Activated naive CD8-positive, alpha-beta T cell treated with anti-CD3 and anti-CD28 coated beads, Interleukin-2, amount 10 ng/mL, durations not matched to agents 7 days and 5 days (primary cell): ENCODE measurements at places on chromosomes 7 and 10. TPM values are rescaled to one million over a fixed set of nuclear protein-coding genes. Genes with fewer than 3 reads are reported as not detected.

DNA sequence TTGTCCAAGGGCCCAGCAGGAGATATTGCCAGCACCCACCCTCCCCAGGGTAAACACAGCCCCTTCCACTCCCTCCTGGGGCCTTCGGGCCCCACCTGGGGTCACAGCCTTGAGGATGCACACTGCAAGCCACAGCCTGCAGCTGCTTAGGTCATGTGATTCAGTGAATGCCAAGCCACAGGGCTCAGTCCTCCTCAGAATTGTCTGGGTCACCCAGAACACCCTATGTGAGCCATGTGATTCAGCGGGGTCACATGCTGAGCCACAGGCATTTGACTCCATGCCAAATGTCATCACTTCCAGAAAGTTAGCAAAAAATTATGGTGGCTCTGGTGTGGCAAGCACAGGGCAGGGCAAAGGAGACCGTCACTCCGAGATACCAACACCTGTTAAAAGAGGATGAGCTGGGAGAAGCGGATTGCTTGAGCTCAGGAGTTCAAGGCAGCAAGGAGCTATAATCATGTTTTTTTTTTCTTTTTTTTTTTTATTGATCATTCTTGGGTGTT is 17.2 kb upstream of the PSAP start:
- H3K4me1 ChIP-seq, result peaks cover 3% of the 10 kb centered on the region
- no peak overlapping the region for H3K4me3 ChIP-seq
- peaks cover 4% of the 10 kb centered on the region for H3K27me3 ChIP-seq

- no peaks in the 10 kb centered on the region for H3K27me3 ChIP-seq
- no peak overlapping the region for H3K27ac ChIP-seq
Observed at GRCh38 chr10:53356616-53357349, 584.2 kb upstream of the MBL2 start.

DNA sequence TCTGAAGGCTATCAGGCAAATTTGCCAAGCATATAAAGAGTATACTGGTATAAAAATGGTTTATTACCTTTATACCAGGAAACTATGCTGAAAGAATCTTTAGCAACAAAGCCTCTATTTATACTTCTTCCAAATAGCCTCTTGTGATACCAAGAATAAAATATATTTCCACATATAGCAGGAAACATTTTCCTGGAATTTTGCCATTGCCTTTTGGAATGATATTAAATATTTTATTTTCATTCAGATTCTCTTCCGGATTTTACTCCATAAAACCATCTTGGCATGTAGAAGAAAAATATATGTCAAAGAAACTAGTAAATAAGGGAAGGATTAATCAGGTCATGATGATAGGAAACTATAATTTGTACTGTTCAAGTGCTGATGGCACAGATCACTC is 17.7 kb downstream of the SOSTDC1 start:
- no peak for DNase-seq
- H3K4me3 ChIP-seq, result no peak overlapping the region
- H3K27me3 ChIP-seq, result peaks cover 4% of the 10 kb centered on the region
- H3K36me3 ChIP-seq, result no peaks in the 10 kb centered on the region
- no peak overlapping the region for H3K27ac ChIP-seq

DNA sequence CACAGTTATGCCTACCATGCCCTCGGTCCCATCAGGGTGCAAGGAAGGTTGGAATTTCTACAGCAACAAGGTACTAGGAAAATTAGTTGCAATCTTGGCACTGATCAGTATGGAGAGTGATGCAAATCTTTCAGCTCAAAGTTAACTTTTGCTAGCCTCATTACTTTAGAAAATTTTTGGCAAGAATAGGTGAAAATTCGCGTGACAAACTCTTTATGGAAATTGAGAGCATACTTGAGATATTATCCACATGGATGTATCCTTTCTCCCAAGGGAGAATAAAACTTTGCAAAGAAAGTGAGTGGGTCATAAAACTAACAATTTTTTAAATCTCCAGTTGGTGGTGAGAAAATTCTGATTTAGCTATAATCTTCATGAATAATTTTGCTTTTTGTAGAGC is 71.1 kb upstream of the SLC39A12 start:
- H3K4me3 ChIP-seq, result no peak overlapping the region
- DNase-seq, result no peak
- H3K27me3 ChIP-seq, result peaks cover 3% of the 10 kb centered on the region
- no peak overlapping the region for H3K27ac ChIP-seq
- H3K36me3 ChIP-seq, result no peaks in the 10 kb centered on the region

- no peaks in the 10 kb centered on the region for H3K4me1 ChIP-seq
- H3K27ac ChIP-seq, result no peak overlapping the region
- H3K4me3 ChIP-seq, result no peak overlapping the region
- DNase-seq, result no peak
- H3K36me3 ChIP-seq, result no peaks in the 10 kb centered on the region
Observed at GRCh38 chr7:110283056-110283455, 807.9 kb upstream of the LRRN3 start.

DNA sequence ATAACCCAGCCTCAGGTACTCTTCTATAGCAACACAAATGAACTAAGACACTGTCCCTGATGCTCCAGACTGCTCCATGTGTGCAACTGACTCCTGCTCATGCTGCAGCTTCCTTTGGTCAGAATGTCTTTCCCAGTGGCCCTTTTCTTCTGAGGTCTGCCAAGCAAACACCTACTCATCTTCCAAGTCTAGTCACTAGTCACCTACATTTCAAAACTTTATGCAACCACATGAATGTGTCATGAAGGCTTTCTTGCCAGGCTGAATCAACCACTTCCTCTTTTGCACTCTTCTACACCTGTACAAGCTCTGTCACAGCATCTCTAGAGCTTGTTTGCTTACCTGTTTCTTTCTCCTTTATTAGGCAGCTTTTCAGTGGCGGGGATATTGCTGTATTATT is 75.8 kb downstream of the LSMEM1 start:
- H3K4me1 ChIP-seq, result peaks cover 12% of the 10 kb centered on the region
- no peak overlapping the region for H3K4me3 ChIP-seq
- no peaks in the 10 kb centered on the region for H3K36me3 ChIP-seq
- H3K27ac ChIP-seq, result peak overlapping the region; percentile 2
- no peaks in the 10 kb centered on the region for H3K27me3 ChIP-seq
- no peak for DNase-seq

Gene DPP6
- not detected for total RNA-seq

DNA sequence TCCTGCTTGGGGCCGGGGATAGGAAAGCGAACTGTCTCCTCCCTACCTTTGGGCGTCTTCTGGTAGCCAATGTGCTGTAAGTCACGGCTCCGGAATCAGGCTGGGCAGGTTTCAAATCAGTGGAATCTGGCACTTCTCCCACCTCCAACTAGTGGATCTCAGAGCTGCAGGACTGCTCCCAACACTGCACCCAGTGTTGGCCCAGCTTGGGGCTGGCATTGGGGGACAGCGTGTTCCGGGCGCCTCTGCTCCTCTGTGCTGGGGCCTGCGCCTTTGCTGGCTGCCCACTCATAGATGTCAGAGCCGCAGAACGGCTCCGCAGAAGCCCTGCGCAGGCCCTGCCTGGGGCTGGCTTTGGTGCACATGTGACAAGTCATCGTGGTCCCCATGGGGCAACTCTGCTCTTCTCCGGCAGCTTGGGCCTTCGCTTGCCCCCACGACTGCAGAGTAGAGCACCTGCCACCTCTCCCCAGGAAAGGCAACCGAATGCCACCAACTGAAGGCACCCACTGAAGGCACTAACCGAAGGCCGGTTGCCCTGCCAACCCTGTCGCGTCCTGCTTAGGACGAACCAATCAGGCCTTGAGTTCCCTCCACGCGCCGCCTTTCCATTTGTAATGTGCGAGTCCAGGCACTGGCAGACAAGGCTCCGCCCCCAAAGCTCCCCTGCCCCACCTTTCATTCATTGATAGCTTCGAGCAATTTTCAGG is 85.5 kb upstream of the ABI1 start:
- H3K4me3 ChIP-seq, result no peak overlapping the region
- peaks cover 9% of the 10 kb centered on the region for H3K27me3 ChIP-seq
- peaks cover 7% of the 10 kb centered on the region for H3K4me1 ChIP-seq
- no peak for DNase-seq
- H3K36me3 ChIP-seq, result peaks cover 2% of the 10 kb centered on the region
- no peak overlapping the region for H3K27ac ChIP-seq

DNA sequence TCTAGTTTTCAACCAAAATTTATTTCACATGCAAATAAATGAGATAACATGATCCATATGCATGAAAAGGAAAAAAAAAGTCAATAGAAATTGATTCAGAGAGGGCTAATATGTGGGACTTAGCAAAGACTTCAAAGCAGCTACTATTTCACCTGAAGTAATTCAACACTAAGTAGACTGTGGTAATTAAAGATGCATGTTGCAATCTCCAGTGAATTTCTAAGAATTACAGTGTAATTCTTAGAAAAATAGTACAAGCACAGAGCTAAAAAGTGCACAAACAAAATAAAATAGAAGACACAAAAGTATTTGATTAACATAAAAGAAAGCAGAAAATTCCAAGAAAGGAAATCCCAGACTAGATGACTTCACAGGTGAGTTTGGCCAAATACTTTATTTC is 25.7 kb downstream of the GPR22 start:
- H3K4me3 ChIP-seq, result no peak overlapping the region
- no peak for DNase-seq
- H3K4me1 ChIP-seq, result peaks cover 9% of the 10 kb centered on the region
- no peak overlapping the region for H3K27ac ChIP-seq
- H3K36me3 ChIP-seq, result peaks cover 26% of the 10 kb centered on the region
- H3K27me3 ChIP-seq, result no peaks in the 10 kb centered on the region
